Effector memory CD4-positive, alpha-beta T cell (primary cell): ENCODE measurements at places on chromosomes 1 and 21.

DNA sequence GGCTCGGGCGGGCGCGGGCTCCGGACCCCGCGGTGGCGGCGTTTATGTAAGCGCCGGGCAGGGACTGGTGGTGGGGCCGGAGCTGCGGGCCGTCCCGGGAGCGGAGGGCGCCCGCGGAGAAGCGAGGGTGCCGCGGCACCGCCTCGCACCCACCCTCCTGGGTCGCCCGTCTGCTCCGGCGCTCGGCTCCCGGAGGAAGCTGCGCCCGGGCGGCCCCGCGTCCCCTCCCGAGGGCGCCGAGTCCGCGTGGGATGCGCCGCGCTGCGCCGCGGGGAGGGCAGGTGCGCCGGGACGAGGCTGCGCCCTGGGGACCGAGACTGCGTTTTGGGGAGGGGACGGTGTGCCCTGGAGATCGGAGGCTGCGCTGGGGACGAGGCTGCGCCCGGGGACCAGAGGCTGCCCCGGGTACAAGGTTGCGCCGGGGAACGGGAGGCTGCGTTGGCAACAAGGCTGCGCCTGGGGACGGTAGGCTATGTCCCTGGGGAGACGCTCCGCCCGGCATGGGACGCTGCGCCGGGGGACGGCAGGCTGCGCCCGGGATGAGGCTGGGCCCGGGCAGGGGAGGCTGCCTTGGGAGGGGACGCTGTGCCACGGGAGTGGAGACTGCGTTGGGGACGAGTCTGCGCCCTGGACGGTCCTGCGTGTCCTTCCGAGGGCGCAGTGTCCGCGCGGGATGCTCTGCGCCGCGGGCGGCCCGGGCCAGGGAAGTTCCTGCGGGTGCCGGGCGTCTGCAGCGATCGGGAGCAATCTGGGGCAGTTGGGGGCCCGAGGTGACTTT, 627 bp downstream of the ADARB1 start:
- DNase-seq: no peak

DNA sequence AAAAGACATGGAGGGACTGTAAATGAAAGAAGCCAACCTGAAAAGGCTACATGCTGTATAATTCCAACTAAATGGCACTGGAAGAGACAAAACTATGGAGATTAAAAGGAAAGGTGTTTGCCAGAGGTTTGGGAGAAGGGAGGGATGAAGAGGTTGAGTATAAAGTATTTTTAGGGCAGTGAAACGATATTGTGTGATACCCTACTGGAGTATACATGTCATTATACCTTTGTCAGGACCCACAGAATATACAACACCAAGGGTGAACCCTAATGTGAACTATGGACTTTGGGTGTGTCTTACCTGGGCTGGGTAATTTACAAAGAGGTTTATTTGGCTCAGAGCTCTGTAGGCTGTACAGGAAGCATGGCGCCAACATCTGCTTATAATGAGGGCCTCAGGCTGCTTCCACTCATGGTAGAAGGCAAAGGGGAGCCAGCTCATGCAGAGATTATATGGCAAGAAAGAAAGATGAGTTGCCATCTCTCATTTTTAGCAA, 73.4 kb downstream of the CD2 start:
- DNase-seq: no peak

DNA sequence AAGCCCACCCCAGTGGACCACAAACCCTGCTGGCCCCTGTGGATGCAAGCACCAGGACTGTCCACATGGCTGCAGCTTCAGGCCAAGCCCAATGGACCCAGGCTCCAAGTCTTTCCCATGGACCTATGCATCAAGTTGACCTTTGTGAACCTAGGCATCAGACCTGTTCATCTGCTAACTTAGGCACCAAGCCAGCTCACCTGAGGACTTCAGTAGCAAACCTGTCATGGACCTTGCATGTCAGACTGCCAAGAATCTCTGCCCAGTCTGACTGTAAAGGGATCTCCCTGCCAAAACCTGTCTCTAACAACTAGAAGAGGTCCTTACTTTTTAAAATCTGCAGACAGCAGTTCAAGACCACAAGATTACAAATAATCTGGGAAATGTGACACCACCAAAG, 37.8 kb downstream of the FMO3 start:
- DNase-seq: no peak

DNA sequence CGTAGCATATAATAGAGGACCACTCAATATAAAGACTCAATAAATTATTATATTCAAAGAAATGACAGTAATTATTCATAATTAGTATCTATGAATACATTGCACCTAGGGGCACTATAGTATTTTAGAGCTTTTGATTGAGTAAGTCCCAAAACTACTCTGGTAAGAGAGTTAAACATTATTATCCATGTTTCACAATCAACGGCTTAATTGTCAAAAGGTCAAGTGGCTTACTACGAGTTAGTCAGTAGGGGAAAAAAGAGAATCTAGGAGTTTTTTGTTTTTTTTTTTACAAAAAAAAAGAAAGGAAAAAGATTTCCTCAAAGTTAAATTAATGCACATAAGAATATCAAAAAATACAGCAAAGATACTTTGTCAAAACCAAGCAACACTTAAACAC, 20.4 kb upstream of the LAMC1 start:
- DNase-seq: no peak

- DNase-seq: no peak
Measured at GRCh38 chr1:111973150-111973790, 16.2 kb downstream of the KCND3 start.

- no peak for DNase-seq
Measured at GRCh38 chr1:156065212-156065611, 4.3 kb downstream of the RAB25 start.

DNA sequence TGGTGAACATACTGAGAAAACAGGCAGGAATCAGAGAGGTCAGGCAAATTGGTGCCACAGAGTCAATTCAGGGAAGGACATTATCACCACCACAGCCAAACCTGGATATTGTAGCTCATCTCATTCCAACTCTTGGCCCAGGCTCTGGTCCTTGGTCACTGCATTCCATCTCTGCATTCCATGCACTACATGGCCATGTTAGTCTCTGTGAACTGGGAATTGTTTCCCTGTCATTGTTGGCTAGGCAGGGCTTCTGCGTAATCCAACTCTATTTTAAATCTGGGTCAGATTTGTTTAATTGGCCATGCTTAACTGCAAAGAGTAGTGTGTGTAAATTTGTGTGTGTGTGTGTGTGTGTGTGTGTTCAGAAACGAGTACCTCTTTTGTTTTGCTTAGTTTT, 837.6 kb upstream of the ADAMTS5 start:
- DNase-seq: no peak

DNA sequence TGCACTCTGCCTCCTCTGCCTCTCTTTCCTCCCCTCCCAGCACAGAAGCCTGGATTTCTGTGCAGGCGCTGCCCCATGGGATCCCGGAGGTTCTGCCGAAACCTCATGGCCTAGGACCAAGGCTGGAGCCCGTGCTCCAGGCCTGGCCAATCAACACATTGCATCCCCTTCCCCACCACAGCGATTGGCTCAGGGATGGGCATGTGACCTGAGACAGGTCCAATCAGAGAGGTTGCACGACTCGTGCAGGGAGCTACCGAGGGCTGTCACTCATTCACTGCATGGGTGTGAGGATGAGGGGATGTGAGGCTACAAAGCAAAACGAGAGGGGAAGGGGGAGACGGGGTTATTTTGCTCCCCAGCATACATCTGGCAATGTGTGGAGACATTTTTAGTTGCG, 3.3 kb upstream of the CELA2B start:
- DNase-seq: no peak

GRCh38 chr21:31078216-31078615, 39.9 kb upstream of the KRTAP19-8 start:
- DNase-seq: no peak

GRCh38 chr21:45209046-45209445, 78.6 kb downstream of the POFUT2 start:
- no peak for DNase-seq

DNA sequence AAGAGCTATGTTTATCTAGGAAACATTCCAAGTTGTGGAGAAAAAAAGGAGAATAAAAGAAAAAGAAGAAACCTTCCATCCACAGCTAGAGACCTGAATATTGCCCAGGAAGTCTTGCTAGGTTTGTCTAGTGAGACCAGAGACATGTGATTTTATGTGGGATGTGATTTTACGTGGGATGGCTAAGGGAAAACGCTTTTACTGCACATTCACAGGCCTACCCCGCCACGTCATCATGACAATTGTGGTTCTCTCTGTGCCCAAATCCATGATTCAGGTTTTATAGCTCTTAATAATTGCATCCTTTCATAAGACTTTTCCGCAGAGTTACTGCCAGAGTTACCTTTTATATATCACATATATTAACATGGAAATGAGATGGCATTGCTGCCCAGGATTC, 86.4 kb upstream of the SSX2IP start:
- no peak for DNase-seq

DNA sequence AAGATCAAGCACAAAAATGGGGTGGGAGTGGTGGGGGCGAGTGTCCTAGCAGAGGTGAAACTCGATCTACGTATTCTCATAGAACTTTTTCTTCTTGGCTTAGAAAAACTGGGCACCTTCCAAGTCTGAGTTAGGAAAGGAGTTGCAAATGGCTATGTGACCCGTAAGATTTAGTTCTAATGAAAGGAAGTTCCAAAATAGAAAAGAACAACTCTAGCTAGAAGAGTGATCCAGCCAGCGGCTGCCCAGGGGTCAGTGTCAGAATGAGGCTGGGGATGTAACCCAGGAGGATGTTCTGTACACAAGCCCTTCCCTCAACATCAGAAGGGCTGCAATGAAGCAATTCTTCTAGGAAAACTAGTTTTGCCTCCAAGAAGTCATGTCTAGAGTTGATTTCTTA, 5.2 kb downstream of the MTARC1 start:
- no peak for DNase-seq

GRCh38 chr1:100476735-100477290, 61.1 kb upstream of the GPR88 start:
- no peak for DNase-seq

DNA sequence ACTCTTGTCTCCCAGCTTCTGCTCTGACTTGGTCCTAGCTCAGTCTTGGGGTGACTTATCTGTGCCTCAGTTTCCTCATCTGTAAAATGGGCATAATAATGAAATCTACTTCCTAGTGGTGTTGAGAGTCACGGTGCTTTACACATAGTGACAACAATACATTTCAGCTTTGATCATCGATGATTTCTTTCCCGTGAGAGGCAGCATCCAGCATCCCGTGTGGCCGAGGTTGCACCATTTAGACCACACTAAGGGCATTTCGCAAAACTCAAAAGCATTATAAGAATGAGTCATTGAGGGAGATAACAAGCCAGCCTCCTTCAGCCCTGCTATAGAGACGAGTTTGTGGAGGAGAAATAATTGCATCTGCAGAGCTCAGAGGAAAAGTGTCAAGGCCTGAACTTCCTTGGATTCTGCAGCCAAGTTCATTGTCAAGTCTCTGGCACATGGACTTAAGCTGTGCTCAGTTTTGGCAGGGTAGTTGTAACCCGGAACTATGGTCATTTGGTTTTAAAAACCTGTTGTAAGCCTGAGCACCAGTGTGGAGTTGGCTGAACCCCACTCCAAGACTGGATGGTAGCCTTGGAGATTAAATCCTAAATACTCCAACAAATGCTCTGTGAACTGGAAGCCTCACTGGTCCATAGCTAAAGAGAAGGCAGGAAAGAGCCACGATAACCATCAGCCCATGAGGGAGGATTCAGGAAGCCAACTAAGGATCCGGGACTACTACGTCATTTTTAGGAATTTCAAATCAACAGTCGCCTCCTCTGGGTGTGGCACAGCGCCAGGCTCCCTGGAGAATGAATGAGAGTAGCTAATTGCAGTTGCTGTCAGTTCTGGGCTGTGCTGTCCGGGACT, 64.2 kb downstream of the TCP10L start:
- no peak for DNase-seq

GRCh38 chr1:39220891-39221870, 16.7 kb downstream of the MACF1 start:
- DNase-seq: no peak

GRCh38 chr21:28229814-28230213, 762.9 kb downstream of the LTN1 start:
- no peak for DNase-seq

DNA sequence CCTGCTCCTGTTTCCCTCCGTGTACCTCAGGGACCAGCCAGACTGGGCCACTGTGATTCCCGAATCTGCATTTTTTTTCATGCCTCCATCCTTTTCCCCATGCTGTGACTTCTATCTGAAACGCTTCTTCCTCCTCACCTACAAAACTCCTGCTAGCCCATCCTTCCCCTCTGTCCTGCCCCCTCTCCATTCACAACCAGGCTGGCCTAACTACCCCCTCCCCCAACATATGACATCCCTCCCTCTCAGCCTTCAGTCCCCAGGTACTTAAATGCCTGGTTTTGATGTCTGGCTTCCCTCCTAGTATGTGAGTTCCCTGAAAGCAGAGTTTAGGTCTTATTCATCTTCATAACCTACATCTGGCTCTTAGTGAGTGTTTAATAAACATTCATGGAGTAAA, 82.7 kb downstream of the TAS1R2 start:
- DNase-seq: no peak

DNA sequence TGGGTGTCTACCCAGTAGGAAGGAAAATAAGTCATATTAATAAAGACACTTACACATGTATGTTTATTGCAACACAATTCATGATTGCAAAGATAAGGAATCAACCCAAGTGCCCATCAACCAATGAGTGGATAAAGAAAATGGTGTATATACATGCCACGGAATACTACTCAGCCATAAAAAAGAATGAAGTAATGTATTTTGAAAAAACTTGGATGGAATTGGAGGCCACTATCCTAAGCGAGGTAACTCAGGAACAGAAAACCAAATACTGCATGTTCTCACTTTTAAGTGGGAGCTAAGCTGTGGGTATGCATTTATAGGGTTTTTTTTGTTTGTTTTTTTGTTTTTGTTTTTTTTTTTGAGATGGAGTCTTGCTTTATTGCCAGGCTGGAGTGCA, 49.1 kb downstream of the VANGL2 start:
- no peak for DNase-seq

- DNase-seq: no peak
Measured at GRCh38 chr1:247112479-247112781, 8.3 kb upstream of the ZNF669 start.

GRCh38 chr1:2472109-2472508, 4.0 kb upstream of the PLCH2 start:
- no peak for DNase-seq

DNA sequence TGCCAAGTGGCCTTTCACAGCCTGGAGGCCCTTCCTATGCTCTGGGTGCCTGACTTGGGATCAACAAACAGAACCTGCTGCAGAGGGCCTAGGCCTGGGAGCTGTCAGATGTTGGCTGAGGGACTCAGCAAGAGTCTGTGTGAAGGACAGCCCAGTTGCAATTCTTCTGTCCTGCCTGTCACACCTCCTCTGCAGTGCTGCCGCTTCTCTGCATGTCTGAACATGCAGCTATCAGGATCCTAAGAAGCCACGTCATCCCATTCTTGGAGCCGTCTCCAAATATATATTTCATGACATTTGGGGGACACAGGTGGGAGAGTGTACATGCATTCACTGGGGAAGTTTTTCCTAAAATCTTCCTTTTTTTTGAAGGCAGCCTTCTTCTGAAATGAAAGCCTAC, 8.6 kb downstream of the FCAMR start:
- no peak for DNase-seq

GRCh38 chr21:38151021-38151645, 105.7 kb upstream of the KCNJ15 start:
- DNase-seq: no peak

DNA sequence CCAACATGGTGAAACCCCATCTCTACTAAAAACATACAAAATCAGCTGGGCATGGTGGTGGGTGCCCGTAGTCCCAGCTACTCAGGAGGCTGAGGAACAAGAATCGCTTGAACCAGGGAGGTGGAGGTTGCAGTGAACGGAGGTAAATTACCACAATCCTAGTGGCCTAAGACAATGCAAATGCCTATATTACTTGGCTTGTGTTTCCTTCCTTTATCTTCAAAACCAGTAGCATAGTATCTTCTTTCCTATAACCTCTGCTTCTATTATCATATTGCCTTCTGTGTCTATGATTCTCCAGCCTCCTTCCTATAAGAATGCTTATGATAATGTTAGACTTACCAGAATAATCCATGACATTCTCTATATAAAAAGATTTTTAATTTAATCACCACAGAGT, 156.2 kb upstream of the RGS18 start:
- DNase-seq: no peak
